Stimulated activated CD8-positive, alpha-beta memory T cell treated with anti-CD3 and anti-CD28 coated beads, Interleukin-7, amount 100 ng/mL, for 1 hour (primary cell): ENCODE measurements at places on chromosomes 3 and 15.

- no peak for DNase-seq
Observed at GRCh38 chr15:69996321-69997160, 101.2 kb downstream of the TLE3 start.

DNA sequence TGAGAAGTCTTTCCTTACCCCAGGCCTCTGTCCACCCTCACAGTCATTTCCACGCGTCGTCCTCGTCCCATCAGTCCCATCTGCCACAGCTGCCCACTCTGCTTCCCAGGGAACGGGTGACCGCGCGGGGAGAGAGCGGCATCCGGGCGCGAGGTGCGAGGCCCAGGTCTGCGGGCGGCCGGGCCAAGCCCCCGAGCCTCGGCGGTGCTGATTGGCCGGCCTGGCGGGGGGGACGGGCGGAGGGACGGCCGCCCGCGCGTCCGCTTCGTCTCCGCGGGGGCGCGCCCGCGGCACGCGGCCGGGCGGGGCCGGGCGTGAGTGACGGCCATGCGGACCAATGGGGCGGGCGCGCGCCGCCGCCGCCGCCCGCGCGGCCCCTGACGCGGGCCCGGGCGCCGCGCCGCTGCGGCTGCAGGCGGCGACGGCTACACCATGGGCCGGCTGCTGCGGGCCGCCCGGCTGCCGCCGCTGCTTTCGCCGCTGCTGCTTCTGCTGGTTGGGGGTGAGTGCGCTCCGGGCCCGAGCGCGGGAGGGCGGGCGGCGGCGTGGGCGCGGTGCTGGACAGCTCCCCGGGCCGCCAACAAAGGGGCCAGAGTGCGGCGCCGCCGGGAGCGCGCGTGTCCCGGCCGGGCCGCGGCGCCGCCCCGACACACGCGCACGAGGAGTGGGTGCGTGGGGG lies at the start of gene PODXL2:
TSS of gene PODXL2 (plus strand) at position 398 of the 679 bp plus-strand sequence. CDS start at position 433, 35 bp downstream.
- DNase-seq, result no peak

GRCh38 chr3:24096271-24096670 lies 151.2 kb downstream of the NR1D2 start:
- DNase-seq, result no peak

DNA sequence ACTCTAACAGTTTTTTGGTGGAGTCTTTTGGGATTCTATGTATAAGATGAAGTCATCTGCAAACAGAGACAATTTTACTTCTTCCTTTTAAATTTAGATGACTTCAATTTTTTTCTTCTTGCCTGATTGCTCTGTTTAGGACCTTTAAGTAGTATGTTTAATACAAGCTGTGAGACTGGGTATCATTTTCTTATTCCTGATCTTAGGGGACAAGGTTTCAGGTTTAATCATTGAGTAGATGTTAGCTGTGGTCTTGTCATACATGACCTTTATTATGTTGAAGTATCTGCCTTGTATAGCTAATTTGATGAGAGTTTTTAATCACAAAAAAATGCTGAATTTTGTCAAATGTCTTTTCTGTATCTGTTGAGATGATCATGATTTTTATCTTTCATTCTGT lies 20.6 kb downstream of the GRM2 start:
- no peak for DNase-seq

DNA sequence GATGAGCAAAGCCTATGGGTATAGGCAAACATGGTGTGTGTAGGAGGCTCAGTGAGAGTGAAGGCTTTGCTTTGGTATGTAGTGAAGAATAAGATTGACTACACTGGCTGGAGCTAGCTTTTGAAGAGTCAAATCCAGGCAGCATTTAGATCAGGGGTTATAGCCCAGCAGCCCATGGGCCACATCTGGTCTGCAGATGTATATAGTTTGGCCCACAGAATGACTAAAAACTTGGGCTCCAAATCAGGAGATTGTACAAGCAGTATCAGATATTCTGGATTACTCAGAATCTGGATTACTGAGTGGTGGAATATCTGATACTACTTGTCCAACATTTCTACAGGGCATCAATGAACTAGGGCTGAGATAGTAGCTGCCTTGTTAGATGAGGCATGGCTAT lies 92.9 kb upstream of the FGF7 start:
- no peak for DNase-seq

- no peak for DNase-seq
Observed at GRCh38 chr3:113084777-113085176, 94.0 kb downstream of the GTPBP8 start.

DNA sequence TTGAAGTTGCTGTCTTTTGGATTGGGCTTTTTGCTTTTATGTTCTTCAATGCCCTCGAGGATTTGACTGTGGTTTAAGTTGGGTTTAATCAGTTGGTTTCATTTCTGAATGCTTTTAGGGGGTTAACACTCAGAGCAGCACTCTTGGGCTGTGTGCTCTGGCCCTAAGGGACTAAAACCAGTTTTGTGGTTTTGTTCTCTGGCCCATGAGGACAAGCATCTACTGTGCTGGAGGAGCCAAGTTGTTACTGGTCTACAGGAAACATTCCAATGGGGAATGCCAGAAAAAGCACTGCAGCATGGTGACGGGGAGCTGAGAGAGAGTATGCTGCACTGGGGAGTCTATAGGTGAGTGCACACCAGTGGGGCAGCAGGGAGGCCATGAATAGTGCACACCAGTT lies 596.9 kb downstream of the ZBBX start:
- no peak for DNase-seq

- DNase-seq, result no peak
Observed at GRCh38 chr15:76223521-76223920, 87.7 kb downstream of the ETFA start.

DNA sequence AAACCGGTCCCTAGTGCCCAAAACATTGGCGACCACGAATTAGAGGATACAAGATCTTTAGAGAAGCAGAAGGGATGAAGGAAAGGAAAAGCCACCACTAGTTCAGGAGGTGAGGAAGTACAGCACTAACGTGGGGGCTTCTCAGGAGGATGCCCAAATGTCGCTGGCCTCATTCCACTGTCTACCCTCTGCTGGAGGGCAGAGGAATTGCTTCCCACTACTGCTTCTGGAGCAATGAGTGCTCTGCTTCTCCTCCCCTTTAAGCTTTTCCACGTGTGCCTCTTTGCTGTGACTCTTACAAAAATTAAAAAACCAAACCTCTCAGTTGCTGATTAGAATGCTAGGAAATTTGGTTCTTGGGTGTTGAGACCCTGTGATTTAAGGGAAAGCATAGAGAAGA lies 281.3 kb downstream of the CLSTN2 start:
- no peak for DNase-seq

DNA sequence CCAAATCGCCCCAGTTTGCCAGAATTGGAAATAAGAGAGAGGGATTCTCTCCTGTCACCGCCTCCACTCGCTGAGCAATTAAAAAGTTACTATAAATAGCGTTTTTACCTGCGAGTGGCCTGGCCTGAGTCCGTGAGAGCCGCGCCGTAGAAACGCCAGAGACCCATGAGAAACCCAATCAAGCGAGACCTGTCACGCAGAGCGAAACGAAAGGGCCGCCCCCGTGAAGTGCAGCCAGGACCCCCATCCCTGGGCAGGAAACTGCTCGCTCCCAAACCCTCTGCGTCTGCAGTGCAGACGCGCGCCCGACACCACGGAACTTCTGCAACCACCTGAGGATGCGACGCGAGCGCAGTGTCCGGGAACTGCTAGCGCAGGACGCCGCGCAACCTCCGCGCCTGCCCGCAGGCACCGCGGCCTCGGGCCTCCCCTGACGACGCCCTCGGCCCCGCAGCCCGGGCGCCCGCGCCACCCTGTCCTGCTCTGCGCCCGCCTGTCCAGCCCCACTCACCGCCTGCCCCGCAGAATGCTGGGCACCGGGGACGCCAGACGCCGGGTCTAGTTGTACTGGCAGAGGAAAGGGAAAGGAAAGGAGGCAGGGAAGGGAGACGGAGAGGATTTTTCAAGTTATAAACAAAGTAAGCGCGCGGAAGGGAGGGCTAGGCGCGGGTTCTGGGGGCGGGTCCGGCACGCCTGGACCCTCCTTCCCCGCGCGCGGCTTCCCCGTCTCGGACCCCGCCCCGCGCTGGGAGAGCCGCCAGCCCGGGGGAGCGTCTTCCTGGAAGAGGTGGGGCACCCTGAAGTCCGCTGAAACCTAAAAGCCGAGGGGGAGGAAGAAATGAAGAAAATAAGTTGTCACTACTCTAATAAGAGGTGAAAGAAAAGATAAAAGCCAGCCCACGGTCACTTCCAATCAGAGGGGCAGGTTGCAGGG lies at the start of gene PLSCR4:
TSS of gene PLSCR4 (minus strand) at position 657 of the 934 bp plus-strand sequence. CDS start 29,034 bp downstream, outside the sequence.
- no peak for DNase-seq

- no peak for DNase-seq
Observed at GRCh38 chr3:105744202-105744601, 124.6 kb downstream of the CBLB start.

- no peak for DNase-seq
Observed at GRCh38 chr3:117793622-117794265, 1084.2 kb downstream of the TUSC7 start.

- no peak for DNase-seq
Observed at GRCh38 chr3:10992017-10992942, at the start of gene SLC6A1. TSS of gene SLC6A1 (plus strand) at chr3:10992748. CDS start at chr3:11017212, 24,464 bp downstream.
